Heart left ventricle (tissue), 16 donors: ENCODE measurements at places on chromosomes 7 and 10.

DNA sequence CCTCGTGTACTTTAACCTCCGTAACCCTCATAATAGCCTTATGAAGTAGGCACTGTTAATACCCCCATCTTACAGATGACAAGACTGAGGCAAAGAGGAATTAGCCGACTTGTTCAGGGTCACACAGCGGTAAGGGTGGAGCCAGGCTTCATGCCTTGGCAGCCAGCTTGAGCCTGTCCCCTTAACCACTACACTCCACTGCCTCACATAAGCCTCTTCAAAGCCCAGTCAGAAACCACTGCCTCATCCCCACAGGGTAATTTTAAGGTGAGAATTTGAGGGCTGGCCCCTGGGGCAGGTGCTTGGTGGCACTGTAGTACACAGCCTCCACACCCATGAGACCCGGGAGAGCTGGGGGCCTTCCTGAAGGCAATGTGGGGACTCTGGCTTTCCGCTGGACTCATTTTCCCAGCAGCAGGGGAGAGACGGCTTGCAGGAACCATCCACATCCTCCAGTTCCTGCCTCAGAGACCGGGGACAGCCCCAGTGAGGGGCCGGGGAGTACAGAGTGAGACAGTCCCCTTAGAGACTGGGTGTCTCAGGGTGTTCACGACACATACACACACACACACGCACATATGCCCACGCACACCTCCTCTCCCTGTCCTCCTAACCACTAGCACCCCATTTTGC, 7.6 kb upstream of the C10orf105 start:
- DNase-seq: no peak

GRCh38 chr7:126696256-126697038, 556.3 kb downstream of the GRM8 start:
- no peak for DNase-seq

DNA sequence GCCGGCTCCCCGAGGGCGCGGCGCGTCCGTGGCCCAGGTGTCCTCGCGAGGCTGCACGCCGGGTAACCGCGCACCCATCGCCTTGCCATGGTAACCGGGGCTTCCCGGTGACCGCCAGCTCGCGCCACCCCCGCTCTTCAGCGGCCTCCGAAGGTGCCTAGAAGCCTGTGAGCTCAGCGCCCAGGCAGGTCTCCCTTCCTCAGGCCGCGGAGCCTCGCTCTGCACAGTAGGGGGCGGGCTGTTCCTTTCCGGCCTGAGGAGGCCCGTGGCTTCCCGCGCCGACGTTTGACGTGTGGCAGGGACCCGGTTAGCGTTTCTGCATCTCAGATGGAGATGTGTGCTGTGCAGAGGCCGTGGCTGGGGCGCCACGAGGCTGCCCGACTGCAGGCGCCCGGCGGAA, 117.1 kb downstream of the DYNC2I1 start:
- no peak for DNase-seq

DNA sequence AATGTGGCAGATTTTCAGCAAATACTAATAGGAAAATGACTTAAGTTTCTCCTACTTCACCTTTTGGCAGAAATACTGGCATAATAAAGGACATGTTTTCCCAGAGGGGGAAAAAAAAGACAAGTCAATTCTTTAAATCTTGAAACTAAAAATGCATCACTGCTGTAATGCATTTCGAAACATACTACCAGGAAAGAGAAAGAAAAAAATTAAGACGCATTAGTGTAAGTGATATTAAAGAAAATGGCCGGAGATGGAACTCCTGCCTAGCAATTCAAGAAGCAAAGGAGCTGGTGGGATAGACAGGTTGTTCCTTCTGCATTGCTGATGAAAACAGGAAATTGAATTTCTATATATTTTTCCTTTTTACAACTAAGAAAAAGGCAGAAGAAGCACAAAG, 3.2 kb downstream of the ACTR1A start:
- no peak for DNase-seq

DNA sequence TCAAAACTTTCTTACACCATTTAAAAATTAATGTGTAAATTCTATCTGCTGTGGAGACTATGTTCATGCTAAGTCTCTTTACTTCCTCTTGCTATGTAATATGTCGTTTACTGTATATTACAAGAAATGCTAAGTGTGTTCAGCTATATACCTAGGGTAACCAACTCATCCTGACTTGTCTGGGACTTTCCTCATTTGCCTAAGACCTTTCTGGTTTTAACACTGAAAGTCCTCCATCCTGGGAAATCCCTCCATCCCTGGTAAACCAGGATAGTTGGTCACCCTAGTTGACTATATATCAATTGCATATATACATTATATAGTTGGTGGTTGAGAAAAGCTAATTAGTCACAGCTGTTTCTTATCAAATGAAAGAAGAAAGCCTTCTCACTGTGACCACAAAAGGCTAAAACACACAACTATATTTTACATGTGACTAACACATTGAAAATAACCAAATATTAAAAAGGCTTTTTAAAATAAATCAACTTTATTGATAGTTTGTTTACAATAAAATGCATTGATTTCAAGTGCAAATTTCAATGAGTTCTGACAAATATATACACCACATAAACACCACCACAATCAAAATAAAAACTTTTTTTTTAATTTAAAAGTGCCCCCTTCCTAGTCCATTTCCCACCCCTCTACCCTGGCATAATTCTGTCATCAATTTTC, 167.7 kb upstream of the INHBA start:
- no peak for DNase-seq

DNA sequence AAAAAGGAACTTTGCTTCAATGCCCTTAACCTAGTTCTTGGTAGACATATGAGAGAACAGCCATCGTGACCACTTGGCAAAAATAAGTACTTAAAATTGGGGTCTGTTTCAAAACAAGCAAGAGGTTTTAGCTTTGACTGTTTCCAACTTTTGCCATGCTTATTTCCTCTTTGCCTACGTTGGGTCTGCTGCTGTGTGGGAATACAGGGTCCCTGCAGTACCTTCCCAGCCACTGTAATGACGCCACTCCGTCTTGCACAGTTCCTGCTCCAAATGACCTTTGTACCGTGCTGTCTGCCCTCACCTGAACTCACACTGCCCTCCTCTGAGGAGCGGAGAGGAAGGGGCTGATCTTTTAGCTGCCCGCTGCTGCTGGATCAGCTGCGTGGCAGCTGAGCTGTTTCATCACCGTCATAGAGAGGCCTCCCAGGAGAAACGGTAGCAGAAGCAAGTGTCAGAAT, 133.1 kb downstream of the MAPK8 start:
- DNase-seq: no peak
